Stimulated activated CD8-positive, alpha-beta memory T cell treated with anti-CD3 and anti-CD28 coated beads, Interleukin-7, amount 100 ng/mL, for 4 hours (primary cell): ENCODE measurements at places on chromosomes 1 and 21.

DNA sequence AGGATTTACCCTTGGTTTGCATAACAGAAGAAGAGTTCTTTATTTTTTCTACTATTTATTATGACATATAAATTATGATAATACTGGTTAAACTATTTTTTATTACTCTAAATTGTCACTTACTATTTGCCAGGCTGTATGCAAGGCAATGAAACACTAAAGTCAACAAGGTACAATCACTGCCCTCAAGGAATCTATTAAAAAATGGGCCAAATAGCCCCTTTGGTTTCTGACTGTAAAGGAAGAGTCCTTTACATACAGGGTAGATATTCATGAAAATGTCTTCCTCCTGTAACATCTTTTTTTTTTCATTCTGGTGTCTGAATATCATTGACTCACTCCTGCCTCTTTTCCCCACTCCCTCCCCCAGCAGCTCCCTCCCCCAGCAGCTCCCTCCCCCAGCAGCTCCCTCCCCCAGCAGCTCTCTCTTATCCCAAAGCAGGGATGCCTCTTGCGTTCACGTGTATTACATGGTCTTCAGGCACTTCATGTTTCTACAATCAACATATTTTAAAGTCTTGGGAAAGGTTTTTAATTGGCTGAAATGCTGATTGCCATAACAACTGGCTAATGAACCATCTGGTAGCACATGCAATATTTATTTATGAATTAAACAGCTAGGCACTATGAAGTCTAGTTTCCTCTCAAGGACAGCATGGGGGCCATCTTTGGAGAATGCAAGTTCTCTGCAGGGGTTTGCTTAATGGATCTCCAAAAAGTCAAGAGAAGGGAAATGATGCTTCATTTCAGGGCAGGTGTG, 400.4 kb upstream of the PLXNA2 start:
- DNase-seq: no peak

GRCh38 chr1:27594564-27595510, 9.1 kb downstream of the AHDC1 start:
- no peak for DNase-seq

- no peak for DNase-seq
Measured at GRCh38 chr1:242836423-242836822, 311.9 kb upstream of the PLD5 start.

DNA sequence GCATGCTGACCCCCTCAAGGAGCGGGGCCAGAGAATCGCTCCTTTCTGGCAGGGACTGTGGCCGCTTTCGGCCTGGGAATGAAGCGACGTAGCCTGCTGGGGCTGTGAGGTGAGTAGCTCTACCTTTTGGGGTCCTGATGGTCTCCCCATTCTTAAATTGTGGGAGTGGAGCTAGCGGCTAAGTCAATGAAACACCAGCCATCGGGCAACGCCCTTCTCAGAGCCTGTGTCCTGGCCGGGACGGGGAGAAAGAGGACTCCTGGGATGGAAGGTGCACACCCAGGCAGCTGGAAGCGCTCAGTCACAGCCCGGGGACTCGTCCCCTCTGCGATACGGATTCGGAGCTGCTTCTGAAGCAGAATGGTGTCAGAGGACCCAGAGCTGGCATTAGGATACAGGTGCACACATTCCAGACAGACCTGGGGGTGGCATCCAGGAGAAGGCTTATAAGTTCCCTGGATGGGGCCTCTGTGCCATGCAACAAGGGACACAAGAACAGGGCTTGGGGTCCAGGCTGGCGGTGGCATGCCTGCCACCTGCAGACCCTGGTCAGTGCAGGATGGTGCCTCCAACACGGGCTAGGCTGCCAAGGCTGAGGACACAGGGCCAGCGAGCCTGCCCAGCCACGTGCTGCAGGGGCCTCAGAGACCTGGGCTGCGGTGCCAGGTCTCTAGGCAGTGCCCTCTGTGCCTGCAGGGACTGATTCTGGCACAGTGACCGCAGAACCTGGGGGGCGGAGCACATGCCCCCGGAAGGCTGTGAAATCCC, 945 bp upstream of the WNT9A start:
- DNase-seq: no peak

- DNase-seq: peak; percentile 4
Measured at GRCh38 chr1:15578921-15579682, 5.7 kb downstream of the AGMAT start.

GRCh38 chr1:79614762-79615161, 608.2 kb upstream of the ADGRL4 start:
- no peak for DNase-seq

GRCh38 chr21:36769051-36769839, 70.3 kb downstream of the SIM2 start:
- DNase-seq: no peak

- no peak for DNase-seq
Measured at GRCh38 chr1:54487571-54488050, 60.4 kb upstream of the ACOT11 start.

- DNase-seq: no peak
Measured at GRCh38 chr21:14457762-14458161, 74.8 kb upstream of the HSPA13 start.

GRCh38 chr1:38344716-38345115, 298.1 kb upstream of the POU3F1 start:
- DNase-seq: no peak

DNA sequence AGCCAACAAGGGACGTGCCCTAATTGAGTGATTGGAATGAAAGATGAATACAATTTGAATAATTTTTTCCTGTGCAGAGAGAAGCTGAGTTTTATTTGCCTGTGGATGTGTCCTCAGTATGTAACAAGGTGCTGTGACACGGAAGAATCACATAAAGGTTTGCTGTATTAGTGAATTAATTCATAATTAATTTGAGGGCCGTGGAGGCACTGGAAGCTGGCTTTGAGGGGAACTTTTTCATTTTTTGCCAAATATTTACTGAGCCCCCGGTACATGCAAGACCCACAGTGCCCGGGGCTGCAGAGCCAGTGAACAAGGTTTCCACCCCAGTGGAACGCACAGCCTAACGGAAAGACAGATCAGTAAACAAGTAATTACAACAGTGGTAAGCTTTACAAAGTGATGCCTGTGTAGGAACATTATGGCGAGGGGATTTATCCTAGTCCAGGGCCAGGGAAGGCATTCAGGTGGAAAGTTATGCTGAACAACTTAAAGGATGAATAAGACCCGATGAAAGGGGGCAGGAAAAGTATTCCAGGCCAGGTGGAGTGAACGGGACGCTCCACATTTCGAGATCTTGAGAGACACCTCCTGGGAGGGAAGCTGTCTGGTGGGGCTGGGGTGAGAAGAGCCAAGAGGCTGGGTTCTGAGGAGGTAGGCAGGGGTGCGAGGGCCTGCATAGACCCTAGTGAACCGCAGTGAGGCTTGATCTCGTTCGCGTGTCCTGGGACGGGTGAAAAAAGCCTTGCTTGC, 773 bp upstream of the RCC2 start:
- no peak for DNase-seq

GRCh38 chr1:207833381-207833780, 77.5 kb downstream of the CD34 start:
- DNase-seq: no peak
